Stimulated activated naive CD4-positive, alpha-beta T cell treated with Interleukin-2 at 50 U/mL for 16 hours (primary cell): ENCODE measurements at places on chromosomes 1 and 21.
A peak's percentile ranks its signal among the peaks of the same experiment; 100 is the strongest.

- DNase-seq = peak; percentile 59
Observed at GRCh38 chr1:42173155-42173933, 8.8 kb upstream of the GUCA2A start.

GRCh38 chr1:107294686-107295085 is 153.8 kb downstream of the NTNG1 start:
- DNase-seq = no peak

DNA sequence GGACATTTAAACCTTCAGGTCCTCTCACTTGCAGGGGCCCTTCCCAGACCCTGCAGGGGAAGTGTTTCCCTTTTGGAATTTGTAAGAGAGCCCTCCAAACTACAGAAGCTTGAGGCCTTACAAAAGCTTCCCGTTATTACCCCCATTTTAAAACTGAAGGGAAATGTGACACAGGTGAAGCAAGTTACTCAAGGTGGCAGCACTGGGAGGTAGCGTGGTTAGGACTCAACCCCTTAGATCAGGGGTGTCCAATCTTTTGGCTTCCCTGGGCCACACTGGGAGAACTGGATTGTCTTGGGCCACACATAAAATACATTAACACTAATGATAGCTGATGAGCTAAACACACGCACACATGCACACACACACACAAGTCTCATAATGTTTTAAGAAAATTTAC is 15.8 kb upstream of the ZC3H12A start:
- DNase-seq = no peak

DNA sequence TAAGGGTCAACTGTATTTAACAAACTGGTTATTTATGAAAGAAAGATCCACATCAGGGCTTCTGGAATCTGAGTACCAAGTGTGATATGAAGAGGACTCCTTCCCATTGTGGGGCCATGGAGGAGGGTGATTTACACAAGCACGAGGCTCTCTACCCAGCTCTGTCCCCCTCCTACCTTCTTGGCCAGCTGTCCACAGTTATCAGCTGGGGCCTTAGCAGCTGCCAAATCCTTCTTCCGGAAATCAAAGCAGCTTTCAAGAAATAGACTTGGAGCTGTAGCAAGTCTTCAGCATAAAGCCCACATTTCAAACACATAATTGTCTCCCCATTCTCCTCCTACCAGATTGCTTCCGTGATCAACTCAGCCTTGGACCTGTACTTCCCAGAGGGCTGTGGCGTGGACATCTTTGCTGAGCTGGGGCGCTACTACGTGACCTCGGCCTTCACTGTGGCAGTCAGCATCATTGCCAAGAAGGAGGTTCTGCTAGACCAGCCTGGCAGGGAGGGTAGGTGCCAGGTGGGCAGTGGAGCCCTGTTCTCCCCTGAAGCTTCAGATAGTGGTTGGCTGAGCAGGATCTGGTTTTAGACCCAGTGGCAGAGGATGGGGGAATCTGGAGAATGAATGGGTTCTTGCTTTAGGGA is 15.5 kb downstream of the AZIN2 start:
- DNase-seq = no peak

DNA sequence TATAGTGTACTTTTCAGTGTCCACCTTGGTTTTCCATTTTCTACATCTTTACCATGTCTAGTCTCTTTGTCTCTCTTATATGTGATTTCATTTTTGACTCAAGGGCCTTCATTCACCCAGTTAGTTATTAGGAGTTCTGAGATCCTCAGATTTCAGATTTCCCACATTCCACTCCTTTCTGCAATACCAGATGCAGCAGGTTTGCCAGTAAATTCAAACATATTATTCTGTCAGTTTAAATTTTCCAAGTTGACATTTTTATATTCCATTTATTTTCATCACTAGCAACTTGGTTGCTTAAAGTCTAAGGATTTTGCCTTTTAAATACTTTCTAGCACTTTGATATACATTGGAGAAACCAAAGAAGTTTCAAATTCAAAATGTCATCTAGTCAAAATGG is 42.4 kb downstream of the ABL2 start:
- DNase-seq = no peak

- DNase-seq = no peak
Observed at GRCh38 chr1:55773211-55773940, 558.2 kb upstream of the USP24 start.

DNA sequence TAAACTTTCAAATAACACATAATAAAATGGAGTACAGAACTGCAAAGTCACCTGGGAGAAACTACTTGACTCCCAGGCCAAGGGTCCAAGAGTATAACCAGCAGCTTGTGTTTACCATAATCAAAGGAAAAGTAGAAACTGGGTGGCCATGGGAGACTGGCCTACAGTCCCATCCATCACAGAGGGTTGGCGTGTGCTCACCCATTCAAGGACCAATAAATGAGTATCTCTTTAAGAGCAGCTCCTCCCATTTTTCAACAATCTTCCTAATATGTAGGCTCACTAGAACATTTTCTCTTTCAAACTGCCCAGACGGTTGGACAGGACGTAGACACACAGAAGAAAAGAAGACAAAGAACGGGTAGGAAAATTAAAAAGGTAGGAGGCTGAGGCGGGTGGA is at the start of gene FMO3:
Gene FMO3 (plus strand): TSS at position 302 of the 400 bp plus-strand sequence. CDS start 1,754 bp downstream, outside the sequence.
- no peak for DNase-seq

GRCh38 chr1:192524223-192524622 is 51.4 kb upstream of the RGS1 start:
- DNase-seq = no peak

DNA sequence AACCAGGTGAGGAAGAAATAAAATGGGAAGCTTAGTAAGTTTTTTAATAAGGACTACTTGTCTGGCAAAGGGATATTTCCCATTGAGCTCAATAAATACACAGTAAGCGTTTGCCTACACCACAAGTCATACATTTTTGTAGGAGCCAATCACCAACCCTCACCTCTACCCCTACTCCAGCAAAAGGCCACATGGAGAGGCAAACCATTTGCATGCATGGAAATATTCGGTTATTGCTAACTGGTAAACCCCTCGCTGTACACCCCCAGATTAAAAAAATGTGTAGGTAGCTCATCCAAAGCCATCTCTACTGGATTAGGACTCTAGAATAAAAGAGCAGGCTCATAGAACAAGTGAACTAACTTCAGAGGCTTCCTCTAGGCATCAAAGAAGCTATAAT is 21.1 kb downstream of the PDPN start:
- no peak for DNase-seq

- no peak for DNase-seq
Observed at GRCh38 chr21:35699361-35699760, 361.0 kb downstream of the SETD4 start.

DNA sequence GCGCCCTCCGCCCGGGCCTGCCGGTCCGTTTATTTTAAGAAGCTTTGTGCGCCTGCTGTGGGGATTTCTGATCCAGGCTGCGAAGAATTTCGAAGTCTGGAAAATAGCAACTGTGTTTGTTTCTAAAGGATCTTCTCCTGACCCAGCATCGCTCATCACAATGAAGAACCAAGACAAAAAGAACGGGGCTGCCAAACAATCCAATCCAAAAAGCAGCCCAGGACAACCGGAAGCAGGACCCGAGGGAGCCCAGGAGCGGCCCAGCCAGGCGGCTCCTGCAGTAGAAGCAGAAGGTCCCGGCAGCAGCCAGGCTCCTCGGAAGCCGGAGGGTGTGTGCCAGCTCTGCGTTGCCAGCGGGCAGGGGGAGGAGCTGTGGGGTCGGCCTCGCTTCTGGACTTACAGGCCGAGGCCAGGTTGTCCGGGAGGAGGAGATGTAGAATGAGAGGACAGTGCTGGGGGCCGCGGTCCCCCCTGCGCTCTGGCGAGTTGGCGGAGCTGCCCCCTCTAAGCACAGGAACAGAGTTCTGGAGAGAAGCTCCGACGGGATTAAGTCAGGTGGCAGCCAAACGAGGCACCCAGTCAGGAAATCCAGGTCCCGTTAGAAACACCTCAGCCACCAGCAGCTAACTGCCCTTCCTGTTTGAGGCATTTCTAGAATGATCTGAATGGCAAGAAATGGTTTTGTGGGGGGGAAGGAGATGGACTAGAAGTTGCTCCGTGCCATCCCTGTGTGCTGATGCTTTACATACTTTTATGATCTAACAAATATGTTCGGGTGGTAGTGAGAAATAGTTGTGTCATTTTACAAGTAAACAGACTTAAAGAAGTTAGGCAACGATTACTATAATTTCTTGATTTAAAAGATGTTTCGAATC is 948 bp downstream of the TXLNA start:
- peak; percentile 33 for DNase-seq

- no peak for DNase-seq
Observed at GRCh38 chr1:196034080-196034706, 574.0 kb downstream of the KCNT2 start.

- no peak for DNase-seq
Observed at GRCh38 chr1:228964178-228965089, 229.2 kb downstream of the RHOU start.

DNA sequence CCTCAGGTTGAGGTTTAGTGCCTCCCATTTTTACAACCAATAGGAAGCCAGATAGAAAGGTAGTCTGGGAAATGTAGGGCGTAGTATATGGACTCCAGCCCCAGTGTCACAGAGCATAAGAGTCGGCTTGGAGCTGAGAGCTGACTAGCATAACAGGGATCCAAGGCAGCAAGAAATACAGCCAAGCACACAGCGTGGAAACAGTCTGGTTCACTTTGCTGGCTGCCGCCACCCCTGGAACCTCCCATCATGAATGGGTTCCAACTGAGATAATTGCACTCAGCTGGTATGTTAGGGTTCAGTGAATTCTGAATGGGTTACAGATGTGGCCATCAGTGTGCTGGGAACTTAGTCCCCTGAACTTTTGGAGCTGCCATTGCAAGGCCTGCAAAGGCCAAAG is 76.7 kb upstream of the GPR88 start:
- no peak for DNase-seq

GRCh38 chr21:40463176-40463575 is 383.8 kb downstream of the DSCAM start:
- DNase-seq = no peak

DNA sequence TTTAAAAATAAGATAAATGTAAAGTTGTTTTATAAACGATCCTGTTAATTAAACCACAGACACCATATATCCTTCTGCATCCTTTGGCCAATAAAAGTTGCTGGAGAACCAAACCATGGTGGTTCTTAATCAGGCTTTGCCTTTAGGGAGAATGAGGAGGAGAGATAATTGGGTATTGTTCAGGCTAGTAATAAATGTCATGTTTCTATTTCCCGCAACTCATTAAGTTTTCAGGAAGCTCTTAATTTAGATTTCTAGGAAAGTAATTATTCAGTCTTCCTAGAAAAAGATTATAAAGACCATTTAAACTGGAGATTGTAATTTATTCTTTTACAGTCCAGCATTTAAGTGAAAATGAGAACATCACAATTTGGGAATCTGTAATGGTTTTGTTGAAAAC is 34.5 kb downstream of the RAB4A start:
- DNase-seq = no peak

- DNase-seq = no peak
Observed at GRCh38 chr1:5597991-5598823, 394.0 kb downstream of the NPHP4 start.

DNA sequence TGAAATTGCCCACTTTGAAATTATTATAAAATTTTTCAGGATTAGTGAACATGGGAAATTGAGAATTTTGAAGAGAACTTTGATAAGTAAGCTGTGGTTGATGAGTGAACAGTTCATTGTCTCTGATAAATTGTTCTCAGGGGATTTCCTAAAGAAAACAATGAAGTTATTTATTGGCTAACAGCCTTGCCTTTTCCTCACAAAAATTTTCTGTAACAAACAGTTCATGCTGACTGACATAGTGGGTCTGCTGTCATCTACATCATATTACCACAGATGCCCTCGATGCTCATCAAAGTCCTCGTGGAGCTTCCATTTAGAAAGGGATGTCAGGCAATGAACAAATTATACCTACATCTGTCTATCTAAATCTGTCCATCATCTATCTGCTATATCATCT is 113.4 kb downstream of the PTBP2 start:
- no peak for DNase-seq

DNA sequence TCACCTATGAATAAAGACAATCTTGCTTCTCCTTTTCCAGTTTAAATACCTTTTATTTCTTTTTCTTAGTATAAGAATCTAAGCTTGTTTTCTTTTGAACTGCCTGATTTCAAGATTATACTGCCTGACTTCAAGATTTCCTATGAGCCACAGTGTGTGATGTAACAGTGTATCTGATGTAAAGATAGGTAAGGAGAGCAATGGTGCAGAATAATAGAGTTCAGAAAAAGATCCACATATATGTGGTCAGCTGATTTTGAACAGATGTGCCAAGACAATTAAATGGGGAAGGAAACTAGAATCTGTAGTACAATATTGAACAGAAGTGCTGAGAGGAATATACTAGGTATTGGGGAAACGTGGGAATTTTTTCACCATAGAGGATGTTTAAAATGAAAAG is 21.0 kb downstream of the EXO1 start:
- DNase-seq = no peak

DNA sequence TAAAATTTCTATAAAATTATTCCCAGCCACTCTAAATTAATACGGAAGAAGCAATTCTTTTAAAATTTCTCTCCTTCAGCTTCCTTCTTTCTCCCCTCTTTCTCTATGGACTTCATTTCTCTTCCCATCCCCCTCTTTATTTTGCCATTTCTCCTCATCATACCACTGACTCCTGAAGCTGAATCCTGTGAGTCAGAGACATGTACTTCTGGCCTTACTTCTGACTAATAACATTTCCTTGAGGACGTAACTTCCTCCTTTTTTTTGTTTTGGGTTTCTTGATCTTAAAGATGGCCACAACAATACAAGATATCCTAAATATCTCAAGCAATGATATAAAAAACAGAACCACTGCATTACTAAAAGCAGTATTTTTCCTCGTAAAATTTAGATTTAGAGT is 63.6 kb upstream of the DENND1B start:
- no peak for DNase-seq

- peak; percentile 38 for DNase-seq
Observed at GRCh38 chr1:206925106-206925736, 3.5 kb upstream of the FCMR start.

GRCh38 chr1:42259739-42260064 is 75.3 kb downstream of the FOXJ3 start:
- no peak for DNase-seq

GRCh38 chr21:37891972-37892371 is 24.3 kb downstream of the KCNJ6 start:
- DNase-seq = no peak

DNA sequence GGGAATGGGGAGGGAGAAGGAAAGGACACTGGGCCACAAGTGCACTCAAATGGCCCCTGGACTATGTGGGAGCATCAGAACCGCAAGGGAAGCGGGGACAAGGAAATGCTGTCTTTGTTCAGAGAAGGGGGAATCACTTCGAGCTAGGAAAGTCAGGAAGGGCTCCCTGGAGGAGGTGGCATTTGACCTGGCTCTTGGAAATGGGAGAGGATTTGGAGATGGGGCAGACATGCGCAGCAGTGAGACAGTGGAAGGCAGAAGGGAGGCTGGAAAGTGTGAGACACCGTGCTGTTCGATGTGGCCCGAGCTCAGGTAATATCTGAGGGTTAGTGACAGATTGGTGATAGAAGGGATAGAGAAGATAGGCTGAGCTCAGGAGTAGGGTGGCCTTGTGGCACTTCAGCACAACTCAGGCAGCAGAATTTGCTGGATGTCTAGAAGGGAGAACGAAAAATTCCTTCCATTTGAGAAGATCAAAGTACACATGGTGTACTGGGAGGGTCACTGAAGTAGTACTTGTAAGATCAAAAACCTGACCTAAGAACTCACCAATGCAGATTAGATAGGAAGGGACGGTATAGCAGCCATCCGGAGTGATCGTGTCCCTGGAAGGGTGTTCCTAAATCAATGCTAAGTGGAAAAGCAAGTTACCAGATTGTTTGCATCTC is 25.4 kb downstream of the SLC1A7 start:
- no peak for DNase-seq
